Cardiac muscle cell (in vitro differentiated cells and primary cell): ENCODE measurements at places on chromosomes 12 and 14.

DNA sequence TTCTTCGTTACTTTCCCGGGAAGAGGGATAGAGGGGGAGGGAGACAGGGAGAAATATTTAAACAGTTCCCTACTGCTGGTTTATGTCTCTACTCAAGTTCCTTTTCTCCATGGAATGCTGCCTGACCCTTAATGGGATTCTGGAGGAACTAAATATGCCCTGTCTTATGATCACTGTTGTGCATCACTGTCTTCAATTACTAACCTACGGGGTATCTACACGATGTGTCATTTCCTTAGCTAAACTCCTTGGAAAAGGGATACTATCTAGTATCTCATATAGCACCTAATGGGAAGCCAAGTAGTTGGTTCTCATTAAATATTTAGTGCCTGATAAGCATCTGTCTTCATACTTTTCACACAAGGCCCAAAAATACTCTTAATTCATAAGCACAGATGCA is 37.5 kb upstream of the FBLN5 start:
- no peaks in the 10 kb centered on the region for H3K27me3 ChIP-seq
- no peak overlapping the region for H3K4me3 ChIP-seq
- H3K4me1 ChIP-seq = no peaks in the 10 kb centered on the region
- no peak overlapping the region for H3K27ac ChIP-seq
- peak; percentile 19 for DNase-seq

GRCh38 chr12:60257063-60257462 is 661.2 kb downstream of the SLC16A7 start:
- no peaks in the 10 kb centered on the region for H3K36me3 ChIP-seq
- no peaks in the 10 kb centered on the region for H3K27me3 ChIP-seq
- no peak overlapping the region for H3K27ac ChIP-seq
- H3K4me3 ChIP-seq = no peak overlapping the region
- H3K4me1 ChIP-seq = no peaks in the 10 kb centered on the region

GRCh38 chr12:94208622-94208966 is 60.2 kb downstream of the PLXNC1 start:
- H3K4me3 ChIP-seq = no peak overlapping the region
- DNase-seq = no peak

DNA sequence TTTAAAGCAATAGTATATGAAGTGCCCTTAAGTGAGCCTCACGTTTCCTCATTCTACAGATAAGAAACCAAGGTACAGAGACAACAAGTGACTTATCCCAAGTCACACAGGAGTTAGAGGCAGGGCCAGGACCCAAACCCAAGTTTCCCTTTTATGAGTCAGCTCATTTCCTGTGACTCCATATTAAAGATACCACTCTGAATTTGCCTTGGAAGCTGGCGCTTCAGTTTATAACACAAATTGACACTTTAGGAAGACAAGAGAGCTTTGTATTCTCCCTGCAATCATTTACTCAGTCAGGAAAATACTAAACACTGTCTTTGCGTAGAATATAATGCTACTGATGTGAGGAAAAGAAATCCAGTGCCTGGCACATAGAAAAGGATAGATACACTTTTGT is 43.2 kb downstream of the MYBPC1 start:
- H3K4me1 ChIP-seq = peaks cover 5% of the 10 kb centered on the region
- H3K27me3 ChIP-seq = peaks cover 56% of the 10 kb centered on the region
- no peak overlapping the region for H3K4me3 ChIP-seq
- DNase-seq = no peak

DNA sequence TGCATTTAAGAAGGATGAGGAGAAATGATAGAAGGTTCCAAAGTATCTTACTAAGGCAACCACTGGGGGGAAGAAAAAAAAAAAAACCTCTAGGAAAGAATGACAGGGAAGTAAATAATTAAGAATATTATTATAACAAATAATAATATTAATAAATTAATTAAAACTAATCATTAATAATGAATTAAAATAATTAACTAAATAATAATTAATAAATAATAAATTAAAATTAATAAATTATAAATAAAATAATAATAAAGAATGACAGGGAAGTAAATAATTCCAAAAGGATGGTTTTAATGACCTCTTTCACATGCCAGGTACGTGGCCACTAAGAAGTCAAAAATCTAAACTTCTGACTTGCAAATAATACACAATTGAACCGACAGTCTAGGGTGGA is 9.9 kb downstream of the DBX2 start:
- DNase-seq = no peak
- no peak overlapping the region for H3K27ac ChIP-seq
- H3K4me3 ChIP-seq = no peak overlapping the region

DNA sequence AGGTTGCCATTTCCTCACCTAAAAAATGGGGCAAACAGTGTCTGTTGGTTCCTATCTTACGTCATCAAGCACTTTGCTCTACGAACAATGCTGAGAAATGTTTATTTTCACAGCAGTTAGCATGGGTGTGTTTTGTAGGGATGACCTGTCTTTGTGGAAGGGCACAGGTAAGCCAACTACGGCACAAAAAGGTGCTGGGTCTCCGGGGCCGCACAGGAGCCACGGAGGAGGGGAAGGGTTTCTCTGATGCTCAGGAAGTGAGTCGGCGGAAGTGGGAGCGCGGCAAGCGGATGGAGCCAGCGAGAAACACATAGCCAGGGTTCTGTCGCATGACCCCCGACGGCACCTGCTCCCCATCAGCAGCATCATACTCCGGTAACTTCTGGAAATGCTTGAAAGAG is 65.6 kb upstream of the TCL1B start:
- no peak for DNase-seq
- H3K4me1 ChIP-seq = no peaks in the 10 kb centered on the region
- H3K27ac ChIP-seq = no peak overlapping the region
- H3K36me3 ChIP-seq = no peaks in the 10 kb centered on the region
- no peak overlapping the region for H3K4me3 ChIP-seq
- no peaks in the 10 kb centered on the region for H3K27me3 ChIP-seq

DNA sequence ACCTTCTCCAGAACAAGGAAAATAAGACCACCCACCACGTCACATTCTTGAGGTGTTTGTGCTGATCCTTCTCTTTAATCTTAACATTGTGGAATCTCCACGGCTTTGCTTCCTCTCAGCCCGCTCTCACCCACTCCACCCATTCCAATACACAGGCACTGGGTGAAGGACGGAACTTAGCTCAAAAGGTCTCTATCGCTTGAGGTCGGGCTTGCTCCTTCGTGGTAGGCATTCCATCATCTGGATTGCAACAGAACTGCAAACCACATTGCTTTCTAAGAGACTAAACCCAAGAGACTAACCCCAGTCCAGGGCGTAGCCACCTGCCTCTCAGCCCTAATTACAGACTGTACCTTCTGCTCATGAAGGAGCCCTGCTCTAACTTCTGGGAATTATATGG is 24.0 kb upstream of the MDM2 start:
- H3K4me3 ChIP-seq = no peak overlapping the region
- peak; percentile 56 for DNase-seq
- H3K27ac ChIP-seq = peak overlapping the region; percentile 25
- H3K4me1 ChIP-seq = peaks cover 19% of the 10 kb centered on the region

DNA sequence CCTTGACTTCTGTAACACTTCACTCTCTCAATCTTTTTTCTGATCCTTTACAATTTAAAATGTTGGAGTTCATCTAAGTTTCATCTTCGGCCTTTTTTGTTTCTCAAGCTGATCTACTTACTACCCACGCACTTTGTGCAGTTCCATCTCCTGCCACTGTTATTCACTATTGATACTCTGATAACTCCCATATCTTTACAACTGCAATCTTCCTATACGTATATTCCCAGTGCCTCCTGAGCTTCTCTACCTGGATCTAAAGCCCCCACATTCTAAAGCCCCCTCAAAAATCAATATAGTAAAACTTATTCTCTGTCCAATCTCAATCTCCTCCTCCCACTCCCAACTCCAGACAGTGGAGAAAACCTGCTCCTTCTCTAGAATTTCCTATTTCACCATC is 5.9 kb downstream of the ATG2B start:
- no peaks in the 10 kb centered on the region for H3K27me3 ChIP-seq
- DNase-seq = no peak
- no peak overlapping the region for H3K27ac ChIP-seq

DNA sequence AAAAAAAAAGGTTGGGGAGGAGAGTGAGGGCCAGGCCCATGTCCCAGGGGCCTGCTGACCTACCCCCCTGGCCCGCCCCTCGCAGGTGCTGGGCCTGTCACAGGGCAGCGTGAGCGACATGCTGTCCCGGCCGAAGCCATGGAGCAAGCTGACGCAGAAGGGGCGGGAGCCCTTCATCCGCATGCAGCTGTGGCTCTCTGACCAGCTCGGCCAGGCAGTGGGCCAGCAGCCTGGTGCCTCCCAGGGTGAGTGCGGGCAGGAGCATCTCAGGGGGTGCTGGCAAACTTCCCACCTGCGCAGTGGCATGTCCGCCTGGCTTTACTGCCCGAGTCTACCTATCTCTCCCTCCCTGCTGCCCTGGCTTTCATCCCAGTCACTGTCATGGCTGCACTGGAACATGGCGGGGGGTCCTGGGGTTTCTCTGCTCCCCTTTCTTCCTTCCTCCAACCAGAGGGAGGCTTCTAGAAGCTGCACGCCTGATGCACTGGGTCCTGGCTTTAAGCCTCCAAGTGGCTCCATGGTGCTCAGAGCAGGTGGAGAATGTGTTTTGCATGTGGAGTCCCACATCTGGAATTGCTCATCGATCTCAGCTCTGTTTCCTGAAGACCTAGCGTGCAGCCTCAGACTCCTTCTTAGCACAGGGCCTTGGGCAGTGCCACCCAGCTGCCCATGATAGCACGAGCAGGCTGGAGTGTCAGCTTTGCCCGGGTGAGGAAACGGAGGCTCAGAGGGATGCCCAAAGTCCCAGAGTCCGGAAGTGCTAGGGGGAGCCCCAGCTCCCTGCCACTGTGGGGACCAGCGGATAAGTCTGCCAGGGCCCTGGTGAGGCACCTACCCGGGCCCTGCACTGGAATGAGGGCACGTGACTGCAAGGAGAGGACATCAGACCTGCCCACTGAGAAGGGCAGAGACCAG is 46.3 kb downstream of the PHETA1 start:
- H3K36me3 ChIP-seq = no peaks in the 10 kb centered on the region
- no peaks in the 10 kb centered on the region for H3K27me3 ChIP-seq
- no peak overlapping the region for H3K27ac ChIP-seq

GRCh38 chr12:116090516-116090915 is 187.0 kb downstream of the MED13L start:
- H3K4me1 ChIP-seq = peaks cover 32% of the 10 kb centered on the region
- H3K4me3 ChIP-seq = no peak overlapping the region
- DNase-seq = no peak
- H3K27ac ChIP-seq = no peak overlapping the region

DNA sequence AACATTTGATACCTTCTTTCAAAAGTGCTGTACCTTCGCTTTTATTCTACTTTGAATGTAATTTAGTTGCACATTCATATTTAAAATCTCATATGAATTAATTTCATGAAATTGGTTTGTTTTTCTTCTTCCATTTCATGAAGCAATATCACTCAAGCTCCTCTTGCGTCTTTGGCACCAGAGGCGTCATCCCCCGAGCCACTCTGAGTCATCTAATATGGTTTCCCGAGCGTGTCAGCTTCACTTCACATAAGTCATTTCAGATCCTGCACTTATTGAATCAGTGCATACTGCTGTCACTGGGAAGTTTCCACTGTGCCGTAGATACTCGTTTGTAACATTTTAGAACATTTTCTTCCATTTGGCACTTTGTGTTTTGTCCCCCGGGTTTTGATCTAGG is 105.6 kb downstream of the SLC25A47 start:
- H3K36me3 ChIP-seq = no peaks in the 10 kb centered on the region

DNA sequence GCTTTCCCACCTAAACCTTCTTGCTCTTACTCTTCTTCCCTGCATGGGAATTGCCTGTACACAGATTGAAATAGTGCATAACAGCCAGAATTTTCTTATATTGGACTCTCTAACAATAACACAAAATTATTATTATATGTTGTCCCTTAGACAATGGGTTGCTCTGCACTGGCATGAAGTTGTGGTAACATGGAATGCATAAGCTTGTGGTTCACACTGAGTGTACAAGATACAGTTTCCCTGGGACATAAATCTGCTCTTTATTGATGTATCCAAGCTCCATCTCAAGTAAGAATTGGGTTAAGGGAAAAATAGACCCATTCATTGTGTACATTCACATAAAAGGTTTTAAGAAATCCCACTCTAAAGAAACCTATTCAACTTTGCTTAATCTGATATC is 114.4 kb upstream of the NTF3 start:
- H3K36me3 ChIP-seq = no peaks in the 10 kb centered on the region
- no peak for DNase-seq
- H3K27ac ChIP-seq = no peak overlapping the region
- H3K4me1 ChIP-seq = no peaks in the 10 kb centered on the region
- no peak overlapping the region for H3K4me3 ChIP-seq

- no peak overlapping the region for H3K27ac ChIP-seq
- no peak for DNase-seq
- H3K36me3 ChIP-seq = no peaks in the 10 kb centered on the region
- H3K27me3 ChIP-seq = peaks cover 100% of the 10 kb centered on the region
- H3K4me3 ChIP-seq = peak overlapping the region; percentile 26
- H3K4me1 ChIP-seq = peaks cover 19% of the 10 kb centered on the region
Measured at GRCh38 chr12:49342914-49343731, 3.6 kb upstream of the DNAJC22 start.

GRCh38 chr14:72894623-72895378 is 900 bp upstream of the DPF3 start:
- H3K4me1 ChIP-seq = peaks cover 25% of the 10 kb centered on the region
- DNase-seq = peak; percentile 82
- H3K27ac ChIP-seq = peak overlapping the region; percentile 97
- H3K27me3 ChIP-seq = peaks cover 3% of the 10 kb centered on the region

GRCh38 chr12:14995583-14996425 is 23.0 kb downstream of the PDE6H start:
- peak; percentile 70 for DNase-seq
- H3K4me3 ChIP-seq = no peak overlapping the region
- no peaks in the 10 kb centered on the region for H3K36me3 ChIP-seq
- H3K27me3 ChIP-seq = no peaks in the 10 kb centered on the region

GRCh38 chr14:105090493-105091053 is 25.3 kb upstream of the GPR132 start:
- H3K4me1 ChIP-seq = peaks cover 11% of the 10 kb centered on the region
- peak overlapping the region; percentile 11 for H3K27ac ChIP-seq
- no peak overlapping the region for H3K4me3 ChIP-seq
- peaks cover 8% of the 10 kb centered on the region for H3K27me3 ChIP-seq

- peaks cover 5% of the 10 kb centered on the region for H3K4me1 ChIP-seq
- no peak overlapping the region for H3K27ac ChIP-seq
- H3K4me3 ChIP-seq = no peak overlapping the region
- no peaks in the 10 kb centered on the region for H3K27me3 ChIP-seq
Measured at GRCh38 chr14:68208218-68208617, 388.6 kb downstream of the RAD51B start.

DNA sequence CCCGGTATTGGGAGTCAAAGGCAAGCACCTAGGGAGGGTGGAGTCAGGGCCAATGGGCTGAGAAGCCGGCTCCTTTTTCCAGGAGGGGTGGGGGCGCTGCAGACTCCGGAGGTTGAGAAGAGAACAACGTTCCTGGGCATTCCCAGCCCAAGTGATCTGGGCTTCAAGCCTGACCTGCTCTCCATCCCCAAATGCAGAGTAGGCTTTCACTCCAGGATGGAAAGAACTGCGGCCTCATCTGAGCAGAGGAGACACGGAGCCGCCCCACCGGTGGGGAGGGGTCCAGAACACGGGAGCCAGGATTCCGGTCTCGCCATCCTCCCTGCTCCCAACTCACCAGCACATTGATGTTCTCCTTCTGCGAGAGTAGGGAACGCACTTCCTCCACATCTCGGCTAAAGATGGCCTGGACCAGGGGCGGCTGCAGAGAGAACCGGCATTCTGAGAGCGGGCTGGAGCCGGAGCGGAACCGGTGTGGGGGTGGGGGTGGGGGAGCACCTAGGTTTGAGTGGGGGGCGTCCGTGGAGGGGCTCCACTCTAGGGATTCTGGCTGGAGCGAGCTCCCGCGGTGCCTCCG is 605 bp downstream of the ANKRD52 start:
- H3K4me1 ChIP-seq = peaks cover 15% of the 10 kb centered on the region
- no peaks in the 10 kb centered on the region for H3K27me3 ChIP-seq
- peak; percentile 72 for DNase-seq
- peaks cover 33% of the 10 kb centered on the region for H3K36me3 ChIP-seq
- H3K4me3 ChIP-seq = peak overlapping the region; percentile 87
- H3K27ac ChIP-seq = peak overlapping the region; percentile 48
